ENCODE measurements at places on chromosomes 2 and 18. TPM values are rescaled to one million over a fixed set of nuclear protein-coding genes. Genes with fewer than 3 reads are reported as not detected.
A peak's percentile ranks its signal among the peaks of the same experiment; 100 is the strongest.

CAPN10 gene
- total RNA-seq, result 17.7 TPM

CPO gene
- not detected for total RNA-seq

HOXD12 gene
- total RNA-seq, result not detected

SPIRE1 gene
- total RNA-seq, result 31.6 TPM

CHN1 gene
- 35.8 TPM for total RNA-seq

- peaks cover 59% of the 10 kb centered on the region for H3K36me3 ChIP-seq
- no peak overlapping the region for H3K4me3 ChIP-seq
- no peak for DNase-seq
Observed at GRCh38 chr2:98601532-98602132, 6.7 kb downstream of the COA5 start.

DNA sequence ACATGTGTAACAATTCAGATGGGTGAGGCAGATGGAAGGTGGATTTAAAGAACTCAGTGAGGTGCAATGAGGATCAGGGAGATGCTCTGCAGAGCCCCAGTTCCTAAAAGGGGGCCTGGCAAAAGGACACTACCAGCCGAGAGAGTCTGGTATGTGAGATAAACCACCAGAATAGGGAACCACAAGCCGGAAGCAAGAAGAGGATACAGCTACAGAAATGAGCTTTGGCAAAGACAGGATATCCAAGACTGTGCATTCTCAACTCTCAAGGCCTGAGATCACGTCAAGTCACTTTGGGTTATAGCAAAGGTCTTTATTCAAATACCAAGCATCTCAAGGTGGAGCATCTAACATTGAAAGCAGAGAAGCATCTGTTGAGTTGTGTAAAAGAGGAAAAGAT lies 293.5 kb downstream of the ARHGAP15 start:
- peaks cover 4% of the 10 kb centered on the region for H3K4me1 ChIP-seq
- no peak overlapping the region for H3K4me3 ChIP-seq
- H3K36me3 ChIP-seq, result no peaks in the 10 kb centered on the region
- no peak for DNase-seq

DNA sequence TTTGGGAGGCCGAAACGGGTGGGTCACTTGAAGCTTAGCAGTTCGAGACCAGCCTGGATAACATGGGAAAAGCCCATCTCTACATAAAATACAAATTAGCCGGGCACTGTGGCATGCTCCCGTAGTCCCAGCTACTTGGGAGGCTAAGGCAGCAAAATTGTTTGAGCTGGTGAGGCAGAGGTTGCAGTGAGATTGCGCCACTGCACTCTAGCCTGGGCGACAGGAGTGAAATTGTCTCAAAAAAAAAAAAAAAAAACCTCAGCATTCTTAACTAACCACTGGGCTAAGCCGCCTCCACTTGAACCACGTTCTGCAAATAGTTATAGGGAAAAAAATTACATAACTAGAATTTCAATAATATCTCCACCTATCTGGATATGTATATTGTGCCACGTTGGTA lies 2.3 kb downstream of the FOXI3 start:
- no peaks in the 10 kb centered on the region for H3K36me3 ChIP-seq
- no peaks in the 10 kb centered on the region for H3K4me1 ChIP-seq
- no peak overlapping the region for H3K4me3 ChIP-seq
- H3K27me3 ChIP-seq, result peaks cover 56% of the 10 kb centered on the region
- DNase-seq, result no peak

TNFAIP6 gene
- 1.5 TPM for total RNA-seq

LBX2 gene
- total RNA-seq, result 1.6 TPM

- no peaks in the 10 kb centered on the region for H3K27me3 ChIP-seq
- no peak overlapping the region for H3K27ac ChIP-seq
- peaks cover 3% of the 10 kb centered on the region for H3K36me3 ChIP-seq
- no peak overlapping the region for H3K4me3 ChIP-seq
- H3K4me1 ChIP-seq, result no peaks in the 10 kb centered on the region
Observed at GRCh38 chr18:9153256-9153655, 16.7 kb downstream of the ANKRD12 start.

DNA sequence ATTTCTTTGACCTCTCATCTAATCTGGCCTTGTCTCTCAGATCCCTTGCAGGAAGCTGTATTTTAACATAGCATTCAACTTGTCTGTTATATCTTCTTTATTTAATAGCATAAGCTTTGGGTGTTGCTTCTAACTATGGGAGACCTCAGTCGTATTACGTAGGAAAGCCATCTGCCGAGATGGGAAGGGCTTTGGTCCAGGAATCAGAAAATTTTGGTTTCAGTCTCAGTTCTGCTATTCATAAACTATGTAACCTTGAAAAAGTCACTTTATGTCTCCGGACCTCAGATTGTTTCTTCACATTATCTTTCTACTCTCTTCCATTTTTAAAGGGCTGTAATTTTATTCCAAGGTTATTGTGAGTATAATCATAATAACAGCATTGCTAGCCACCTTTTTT lies 297.7 kb downstream of the SATB2 start:
- H3K36me3 ChIP-seq, result no peaks in the 10 kb centered on the region
- H3K4me1 ChIP-seq, result peaks cover 9% of the 10 kb centered on the region
- H3K27me3 ChIP-seq, result no peaks in the 10 kb centered on the region
- no peak overlapping the region for H3K4me3 ChIP-seq

KCNE4 gene
- 3.1 TPM for total RNA-seq

AFG3L2 gene
- 65.9 TPM for total RNA-seq

- H3K4me1 ChIP-seq, result peaks cover 37% of the 10 kb centered on the region
- H3K4me3 ChIP-seq, result peak overlapping the region; percentile 77
- peaks cover 34% of the 10 kb centered on the region for H3K36me3 ChIP-seq
- peak; percentile 48 for DNase-seq
- peak overlapping the region; percentile 99 for H3K27ac ChIP-seq
Observed at GRCh38 chr2:207530160-207531031, 634 bp downstream of the CREB1 start.

- H3K4me1 ChIP-seq, result no peaks in the 10 kb centered on the region
- no peaks in the 10 kb centered on the region for H3K36me3 ChIP-seq
- no peak overlapping the region for H3K27ac ChIP-seq
- H3K4me3 ChIP-seq, result no peak overlapping the region
- DNase-seq, result no peak
- no peaks in the 10 kb centered on the region for H3K27me3 ChIP-seq
Observed at GRCh38 chr2:24577481-24577880, 86.4 kb downstream of the NCOA1 start.

DNA sequence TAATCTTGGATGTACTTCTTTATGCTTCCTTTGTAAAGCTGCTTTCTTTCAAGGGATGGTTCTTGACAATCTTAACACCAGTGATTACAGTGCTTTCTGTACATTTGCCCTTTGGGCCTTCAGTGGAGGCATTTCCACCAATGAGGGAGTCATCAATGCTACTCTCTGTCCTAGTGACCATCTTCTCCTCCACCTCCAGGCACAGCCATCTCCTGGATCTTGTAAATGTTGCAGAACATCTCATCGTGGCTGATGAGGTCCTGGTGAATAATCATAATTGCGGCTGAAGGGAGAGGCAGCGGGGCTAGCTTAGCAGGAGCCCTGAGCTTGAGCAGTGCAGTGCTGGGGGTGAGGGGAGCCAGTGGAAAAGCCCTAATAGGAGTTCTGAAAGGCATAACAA lies 32.5 kb downstream of the IDH1 start:
- DNase-seq, result no peak
- H3K4me3 ChIP-seq, result no peak overlapping the region
- no peak overlapping the region for H3K27ac ChIP-seq
- H3K4me1 ChIP-seq, result no peaks in the 10 kb centered on the region
- H3K27me3 ChIP-seq, result no peaks in the 10 kb centered on the region
- H3K36me3 ChIP-seq, result no peaks in the 10 kb centered on the region

MLPH gene
- total RNA-seq, result not detected

DNA sequence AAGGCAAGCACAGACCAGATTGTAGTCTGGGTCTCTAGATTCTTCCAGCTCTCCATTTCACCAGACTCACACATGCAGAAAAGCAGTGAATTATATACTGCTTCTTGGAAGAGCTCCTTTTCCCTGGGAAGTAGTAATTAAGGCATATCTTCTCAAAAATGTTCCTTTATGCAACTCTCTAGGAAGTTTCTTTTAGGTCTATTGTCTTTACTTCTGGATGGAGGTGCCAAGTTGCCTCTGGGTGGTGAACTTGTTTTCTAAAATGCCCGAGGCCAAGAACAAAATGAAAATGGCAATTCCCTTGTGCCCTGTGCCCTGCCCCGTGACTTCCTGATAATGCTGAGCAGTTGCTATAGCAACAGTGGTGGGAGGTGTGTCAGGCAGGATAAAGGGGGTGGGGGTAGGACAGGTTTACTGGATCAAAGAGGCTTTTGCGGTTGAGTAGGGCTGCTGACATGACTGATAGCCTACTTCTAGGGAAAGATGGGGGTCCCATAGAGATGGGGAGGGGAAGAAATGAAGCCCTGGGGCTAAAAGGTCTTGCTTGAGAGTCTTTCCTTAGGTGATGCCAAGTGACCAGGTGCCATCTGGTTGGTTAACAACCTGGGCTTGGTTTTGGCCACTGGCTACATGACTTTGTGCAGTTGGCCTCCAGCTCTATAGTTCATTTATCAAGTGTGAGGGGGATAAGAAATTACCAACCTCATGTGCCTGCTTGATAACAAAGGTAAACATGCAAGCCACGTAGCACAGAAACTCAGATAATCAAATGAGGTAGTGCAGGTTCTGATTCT lies 11.8 kb downstream of the IGFBP2 start:
- no peaks in the 10 kb centered on the region for H3K27me3 ChIP-seq
- no peak overlapping the region for H3K27ac ChIP-seq
- no peak for DNase-seq

- peaks cover 21% of the 10 kb centered on the region for H3K4me1 ChIP-seq
- H3K27ac ChIP-seq, result no peak overlapping the region
- no peaks in the 10 kb centered on the region for H3K36me3 ChIP-seq
Observed at GRCh38 chr2:105409717-105410116, 10.9 kb upstream of the FHL2 start.

LONRF2 gene
- total RNA-seq, result 0.81 TPM

- no peaks in the 10 kb centered on the region for H3K4me1 ChIP-seq
- no peak for DNase-seq
- H3K27ac ChIP-seq, result no peak overlapping the region
- H3K36me3 ChIP-seq, result no peaks in the 10 kb centered on the region
- H3K4me3 ChIP-seq, result no peak overlapping the region
Observed at GRCh38 chr2:177106212-177106611, 106.4 kb upstream of the HNRNPA3 start.

GRCh38 chr18:54888933-54889332 lies 60.7 kb downstream of the RAB27B start:
- 0 out of 2 replicates have a peak, but pooled peaks cover 5% of the 10 kb centered on the region for H3K4me1 ChIP-seq
- H3K36me3 ChIP-seq, result no peaks in the 10 kb centered on the region
- no peak overlapping the region for H3K27ac ChIP-seq
- H3K27me3 ChIP-seq, result no peaks in the 10 kb centered on the region

GRCh38 chr2:129923265-129924091 lies 56.0 kb upstream of the RAB6C start:
- H3K4me3 ChIP-seq, result no peak overlapping the region
- peak; percentile 36 for DNase-seq
- no peaks in the 10 kb centered on the region for H3K36me3 ChIP-seq
- H3K4me1 ChIP-seq, result no peaks in the 10 kb centered on the region

Measured in SJSA1 (cell line).